ENCODE measurements at places on chromosomes 3 and 15.

GRCh38 chr3:136842294-136842693, 19.7 kb upstream of the NCK1 start:
- no peak for DNase-seq

DNA sequence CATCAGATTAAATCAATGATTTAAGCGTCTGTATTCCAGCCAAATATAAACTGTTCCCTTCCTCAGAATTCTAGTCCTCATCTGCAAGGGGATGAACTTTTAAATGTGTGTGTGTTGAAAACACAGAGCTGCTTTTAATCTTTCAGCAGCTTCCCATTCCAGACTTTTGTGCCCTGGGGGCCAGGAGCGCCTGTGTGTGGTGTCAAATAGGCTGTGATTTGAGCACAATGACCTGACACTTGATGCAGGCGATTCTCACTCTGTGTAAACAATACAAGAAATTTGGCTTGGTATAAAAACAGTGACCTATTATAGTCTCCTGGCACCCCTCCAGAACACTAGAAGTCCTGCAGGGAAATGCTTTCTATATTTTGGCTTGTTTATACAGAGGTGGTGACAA, 274.6 kb upstream of the ROPN1 start:
- DNase-seq, result peak; percentile 42

- no peak for DNase-seq
Measured at GRCh38 chr3:16507578-16508242, 5.8 kb downstream of the RFTN1 start.

DNA sequence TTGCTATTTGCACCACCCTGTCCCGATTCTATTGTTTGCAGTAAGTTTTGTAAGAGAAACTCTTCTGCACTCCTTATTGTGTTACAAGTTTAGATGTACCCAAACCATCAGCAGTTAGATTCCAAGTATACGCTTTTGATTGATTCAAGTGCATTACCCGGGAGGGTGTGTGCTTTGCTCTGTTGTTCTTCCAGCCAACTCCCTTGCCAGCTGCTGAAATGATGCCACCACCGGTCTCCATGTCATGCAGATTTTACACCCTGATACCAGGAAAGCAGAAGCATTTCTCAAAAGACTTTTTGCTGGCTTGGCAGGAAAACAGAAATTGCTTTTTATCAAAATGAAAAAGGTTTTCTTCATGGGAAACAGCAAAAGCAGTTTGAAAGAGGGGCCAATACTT, 1006.6 kb upstream of the CFAP20DC start:
- no peak for DNase-seq

GRCh38 chr3:8964436-8965370, 1.4 kb upstream of the RAD18 start:
- DNase-seq, result no peak

GRCh38 chr3:128923576-128923975, 44.2 kb downstream of the ACAD9 start:
- DNase-seq, result no peak

DNA sequence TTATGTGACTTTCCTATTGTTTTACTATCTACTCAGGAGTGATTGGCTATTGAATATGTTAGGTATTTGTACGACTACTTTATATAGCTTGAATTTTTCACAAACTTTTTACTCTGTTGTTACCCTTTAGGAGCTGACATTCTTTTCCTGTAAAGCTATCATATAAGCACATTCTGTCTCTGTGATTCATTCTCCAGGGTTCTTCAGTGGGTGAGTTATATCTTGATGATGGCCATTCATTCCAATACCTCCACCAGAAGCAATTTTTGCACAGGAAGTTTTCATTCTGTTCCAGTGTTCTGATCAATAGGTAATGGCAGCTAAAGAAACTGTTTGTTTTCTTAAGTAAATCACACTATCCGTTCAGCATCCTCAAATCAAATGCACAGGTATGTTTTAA, 10.1 kb upstream of the CAPN3 start:
- DNase-seq, result no peak

DNA sequence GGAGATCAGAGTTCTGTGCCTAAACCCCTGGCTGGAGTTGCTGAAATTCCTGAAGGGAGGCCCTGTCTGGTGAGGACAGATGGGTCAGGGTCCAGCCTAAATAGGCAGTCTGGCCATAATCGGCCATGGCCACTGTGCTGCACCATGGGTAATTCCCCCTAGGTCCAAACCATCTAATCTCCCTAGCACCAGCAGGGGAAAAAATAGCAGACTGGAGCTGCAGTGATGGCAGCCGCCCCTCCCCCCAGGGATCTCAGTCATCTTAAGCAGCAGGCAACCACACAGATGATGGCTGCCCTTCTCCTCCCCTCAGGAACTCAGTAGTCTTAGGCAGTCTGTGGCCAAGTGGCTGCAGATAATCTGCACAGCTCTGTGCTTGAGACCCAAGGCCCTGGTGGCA, 68.4 kb upstream of the CD96 start:
- no peak for DNase-seq

- peak; percentile 79 for DNase-seq
Measured at GRCh38 chr3:32238453-32239306, at the start of gene CMTM8. Gene CMTM8 (plus strand): TSS chr3:32238680. CDS start chr3:32238973, 293 bp downstream.

GRCh38 chr3:196292286-196292923, 4.9 kb upstream of the PCYT1A start:
- DNase-seq, result no peak

DNA sequence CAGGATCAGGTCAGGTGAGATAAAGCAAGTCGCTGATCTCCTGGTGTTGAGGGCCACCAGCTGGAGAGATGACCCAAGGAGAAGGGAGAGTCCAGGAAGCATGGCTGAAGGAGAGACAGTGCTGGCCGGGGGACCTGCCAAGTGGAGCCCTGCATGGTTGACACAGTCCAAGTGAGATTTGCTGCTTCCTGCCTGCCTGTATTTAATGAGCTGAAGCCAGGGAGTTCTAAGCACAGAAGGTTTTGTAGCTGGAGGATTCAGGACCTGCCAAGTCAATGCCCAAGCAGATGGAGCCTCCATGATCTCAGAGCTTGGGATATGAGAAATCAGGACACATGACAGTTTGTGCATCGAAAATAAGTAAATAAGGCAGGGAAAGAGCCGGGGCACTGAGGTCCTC, 125.6 kb downstream of the SRGAP3 start:
- DNase-seq, result no peak

GRCh38 chr15:77239882-77240608, 169.1 kb upstream of the TSPAN3 start:
- no peak for DNase-seq

- peak; percentile 56 for DNase-seq
Measured at GRCh38 chr3:128577711-128578110, 72.9 kb downstream of the RPN1 start.

- DNase-seq, result no peak
Measured at GRCh38 chr15:101481917-101482525, 7.5 kb downstream of the PCSK6 start.

GRCh38 chr3:129305592-129306091, 27.0 kb downstream of the HMCES start:
- DNase-seq, result peak; percentile 87

GRCh38 chr3:142315083-142315482, 89.7 kb upstream of the GK5 start:
- DNase-seq, result no peak

DNA sequence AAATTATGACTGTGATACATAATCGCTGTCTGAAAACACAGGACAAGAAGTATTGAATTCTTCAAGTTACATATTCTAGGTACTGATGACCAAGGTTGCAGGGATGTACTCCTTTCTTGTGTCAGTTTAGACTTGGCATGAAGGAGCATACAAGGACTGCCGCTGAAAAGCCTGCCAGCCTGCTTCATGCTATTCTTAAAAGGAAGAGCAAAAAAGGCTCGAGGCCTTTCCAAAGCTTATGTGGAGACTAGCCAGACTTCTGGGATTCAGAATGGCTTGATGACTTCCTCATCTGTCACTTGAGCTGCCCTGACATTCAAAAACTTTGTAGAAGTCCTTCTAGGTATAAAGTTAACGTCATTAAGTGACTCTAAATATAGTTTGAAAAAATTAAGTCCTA, 92.0 kb downstream of the CADM2 start:
- no peak for DNase-seq

DNA sequence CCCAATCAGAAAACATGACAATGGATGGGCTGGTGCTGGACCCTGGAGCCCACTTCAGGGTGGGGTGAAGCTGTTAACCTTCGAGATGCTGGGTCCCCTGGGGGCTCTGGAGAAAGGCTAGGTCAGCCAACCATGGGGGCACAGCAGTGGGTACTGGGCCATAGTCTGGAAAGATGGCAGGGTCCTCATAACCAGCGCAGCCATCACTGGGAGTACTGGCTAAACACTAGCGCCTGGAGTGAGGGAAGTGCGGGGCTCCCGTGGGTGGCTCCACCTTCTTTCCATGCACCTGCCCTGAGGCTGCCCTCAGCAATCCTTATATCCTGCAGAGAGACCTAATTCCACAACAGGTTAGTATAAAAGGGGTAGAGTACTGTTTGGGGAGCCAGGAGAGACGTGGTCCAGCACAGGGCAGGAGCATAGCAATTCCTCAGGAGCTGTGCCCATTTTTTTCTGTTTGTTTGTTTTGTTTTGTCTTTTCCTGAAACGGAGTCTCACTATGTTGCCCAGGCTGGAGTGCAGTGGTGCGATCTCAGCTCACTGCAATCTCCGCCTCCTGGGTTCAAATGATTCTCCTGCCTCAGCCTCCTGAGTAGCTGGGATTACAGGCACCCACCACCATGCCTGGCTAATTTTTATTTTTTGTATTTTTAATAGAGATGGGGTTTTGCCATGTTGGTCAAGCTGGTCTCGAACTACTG, 122.6 kb upstream of the MEF2A start:
- DNase-seq, result no peak

DNA sequence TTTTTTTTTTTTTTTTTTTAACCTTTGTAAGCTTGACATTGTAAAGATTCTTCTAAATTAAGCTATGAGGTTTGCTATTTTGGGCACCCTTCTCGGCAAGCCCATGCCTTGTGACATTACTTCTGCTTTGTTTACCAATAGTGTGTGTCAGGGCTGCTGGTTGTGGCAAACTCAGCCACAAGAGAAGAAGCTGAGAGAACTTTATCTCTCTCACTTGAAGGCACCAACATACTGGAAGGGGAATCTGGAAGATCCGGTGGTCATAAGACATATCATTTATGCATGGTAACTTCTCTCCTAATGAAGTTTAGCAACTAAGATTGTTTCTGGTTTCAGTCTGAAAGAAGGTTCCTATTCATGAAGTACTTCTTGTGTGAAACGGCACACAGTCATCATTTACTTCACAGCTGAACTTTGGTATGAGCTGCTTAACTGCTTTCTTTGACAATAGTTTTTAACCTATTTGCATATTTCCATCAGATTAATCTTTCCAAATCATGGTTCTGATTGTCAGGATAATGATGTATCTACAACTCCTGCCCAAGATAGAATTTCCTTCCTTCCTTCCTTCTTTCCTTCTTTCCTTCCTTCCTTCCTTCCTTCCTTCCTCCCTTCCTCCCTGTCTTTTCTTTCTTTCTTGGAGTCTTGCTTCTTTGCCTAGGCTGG, 189.3 kb downstream of the NFKBIZ start:
- DNase-seq, result no peak

DNA sequence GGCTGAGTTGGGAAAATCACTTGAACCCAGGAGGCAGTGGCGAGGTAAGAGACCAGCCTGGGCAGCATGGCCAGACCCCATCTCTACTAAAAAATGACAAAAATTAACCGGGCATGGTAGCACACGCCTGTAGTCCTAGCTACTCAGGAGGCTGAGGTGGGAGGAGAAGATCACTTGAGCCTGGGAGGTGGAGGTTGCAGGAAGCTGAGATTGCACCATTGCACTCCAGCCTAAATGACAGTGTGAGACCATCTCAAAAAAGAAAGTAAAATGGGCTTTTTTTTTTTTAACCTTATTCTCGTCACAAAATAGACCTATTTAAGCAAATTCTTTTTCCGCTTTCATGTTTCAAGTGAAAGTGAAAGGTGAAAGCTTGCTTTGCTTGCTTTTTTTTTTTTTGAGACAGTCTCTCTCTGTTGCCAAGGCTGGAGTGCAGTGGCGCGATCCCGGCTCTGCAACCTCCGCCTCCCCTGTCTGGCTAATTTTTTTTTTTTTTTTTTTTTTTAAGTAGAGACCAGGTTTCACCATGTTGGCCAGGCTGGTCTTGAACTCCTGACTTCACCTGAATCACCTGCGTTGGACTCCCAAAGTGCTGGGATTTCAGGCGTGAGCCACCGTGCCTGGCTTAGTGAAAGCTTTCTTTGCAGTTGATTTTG, 3.6 kb downstream of the PDIA3 start:
- DNase-seq, result no peak

- no peak for DNase-seq
Measured at GRCh38 chr3:133371181-133371580, 28.7 kb upstream of the BFSP2 start.

GRCh38 chr3:79367803-79368202, 400.0 kb downstream of the ROBO1 start:
- DNase-seq, result no peak

- DNase-seq, result no peak
Measured at GRCh38 chr3:72907131-72907711, 19.4 kb downstream of the GXYLT2 start.

GRCh38 chr15:91522605-91523332, 330.7 kb upstream of the SLCO3A1 start:
- no peak for DNase-seq

- DNase-seq, result no peak
Measured at GRCh38 chr3:6779140-6779539, 81.8 kb upstream of the GRM7 start.

All from retina (tissue), 1 donor.